Peyer's patch (tissue), 4 donors: ENCODE measurements at places on chromosomes 7 and 10. TPM values are rescaled to one million over a fixed set of nuclear protein-coding genes. Genes with fewer than 3 reads are reported as not detected.

Gene CREB5
- total RNA-seq = 14.9 TPM

Gene IL6
- total RNA-seq = not detected

DNA sequence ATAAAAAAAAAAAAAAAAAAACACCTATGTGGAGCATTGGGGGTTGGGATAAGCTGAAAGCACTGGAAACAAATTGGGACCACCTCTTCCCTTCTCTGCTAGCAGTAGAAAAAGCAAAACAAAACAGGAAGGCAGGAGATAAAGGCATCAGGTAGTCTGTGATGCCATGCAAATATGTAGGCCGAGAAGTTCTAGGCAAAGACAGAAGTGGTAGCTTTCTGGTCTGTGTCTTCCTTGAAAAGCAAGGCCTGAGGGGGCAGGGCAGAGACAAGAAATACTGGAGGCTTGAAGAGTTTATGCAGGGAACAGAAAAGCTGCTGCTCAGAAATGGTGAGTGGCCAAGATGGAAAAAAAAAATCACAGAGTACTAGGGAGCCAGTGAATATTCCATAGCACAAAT, 111.1 kb downstream of the ELMO1 start:
- H3K4me1 ChIP-seq = no peaks in the 10 kb centered on the region
- no peaks in the 10 kb centered on the region for H3K27me3 ChIP-seq
- H3K27ac ChIP-seq = no peak overlapping the region
- DNase-seq = no peak
- H3K36me3 ChIP-seq = no peaks in the 10 kb centered on the region
- no peak overlapping the region for H3K4me3 ChIP-seq

Gene PCLO
- 6.6 TPM for total RNA-seq

Gene COL26A1
- total RNA-seq = not detected

- no peaks in the 10 kb centered on the region for H3K27me3 ChIP-seq
- H3K27ac ChIP-seq = no peak overlapping the region
- no peak for DNase-seq
These were observed 103.8 kb downstream of the DNMBP start for GRCh38 chr10:99905971-99906370.

Gene NPFFR1
- not detected for total RNA-seq

DNA sequence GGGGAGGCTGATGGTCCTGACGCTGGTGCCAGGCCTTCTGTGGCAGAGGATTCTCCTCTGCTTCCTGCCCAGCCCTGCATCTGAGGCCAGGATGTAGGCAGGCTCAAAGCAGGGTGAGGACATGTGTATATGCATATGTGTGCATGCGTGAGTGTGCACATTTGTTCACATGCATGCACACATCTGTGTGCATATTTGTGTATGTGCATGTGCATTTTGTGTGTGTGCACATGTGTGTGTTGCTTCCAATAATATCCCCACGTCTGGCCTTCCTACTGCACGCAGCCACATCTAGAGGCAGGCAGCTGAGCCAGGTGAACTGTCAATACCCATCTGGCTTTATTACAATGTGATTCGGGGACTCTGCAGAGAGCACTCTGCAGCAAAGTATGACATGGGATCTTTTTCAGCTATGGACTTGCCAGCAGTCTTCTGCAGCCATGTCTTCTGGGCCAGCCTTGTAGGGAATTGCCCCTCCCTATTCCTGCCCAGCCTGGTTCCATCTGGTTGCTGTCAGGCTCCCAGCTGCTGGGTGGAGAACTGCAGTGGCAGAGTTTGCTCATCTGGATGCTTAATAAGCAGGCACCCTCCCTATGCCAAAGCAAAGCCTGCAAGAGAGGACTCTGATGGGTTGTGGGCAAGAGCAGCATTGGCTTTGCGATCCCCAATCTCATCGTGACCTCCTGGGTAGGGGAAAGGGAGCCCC, 140.7 kb downstream of the PFKFB3 start:
- no peaks in the 10 kb centered on the region for H3K36me3 ChIP-seq
- no peak overlapping the region for H3K4me3 ChIP-seq
- peaks cover 3% of the 10 kb centered on the region for H3K4me1 ChIP-seq
- no peaks in the 10 kb centered on the region for H3K27me3 ChIP-seq
- DNase-seq = no peak

- no peaks in the 10 kb centered on the region for H3K4me1 ChIP-seq
- no peaks in the 10 kb centered on the region for H3K27me3 ChIP-seq
- no peaks in the 10 kb centered on the region for H3K36me3 ChIP-seq
- H3K27ac ChIP-seq = no peak overlapping the region
These were observed 559.8 kb downstream of the ZWINT start for GRCh38 chr10:55801353-55801661.

DNA sequence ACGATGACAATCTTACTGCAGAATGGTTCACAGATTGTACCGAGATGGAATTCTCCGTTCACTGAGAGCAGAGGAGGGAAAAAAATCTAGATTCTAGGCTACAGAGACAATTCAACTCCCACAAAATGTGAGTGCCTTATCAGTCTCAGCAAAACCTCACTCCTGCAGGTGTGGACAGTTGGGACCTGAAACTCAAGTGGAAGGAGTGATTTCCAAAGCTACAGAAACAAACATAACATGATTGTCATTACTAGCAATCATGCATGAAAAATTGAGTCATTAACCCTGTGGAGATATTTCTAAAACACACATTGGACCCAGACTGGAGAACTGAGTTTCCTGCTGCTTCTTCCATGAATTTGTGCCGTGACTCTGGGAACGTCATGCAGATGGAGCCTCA, 70.3 kb downstream of the CALML3 start:
- no peak overlapping the region for H3K4me3 ChIP-seq
- no peak for DNase-seq
- H3K36me3 ChIP-seq = no peaks in the 10 kb centered on the region
- no peaks in the 10 kb centered on the region for H3K4me1 ChIP-seq
- no peak overlapping the region for H3K27ac ChIP-seq

Gene COBL
- total RNA-seq = 129 TPM

GRCh38 chr7:130673066-130673465, 4.5 kb upstream of the COPG2 start:
- no peak for DNase-seq
- no peaks in the 10 kb centered on the region for H3K4me1 ChIP-seq
- no peaks in the 10 kb centered on the region for H3K36me3 ChIP-seq
- no peak overlapping the region for H3K27ac ChIP-seq

GRCh38 chr10:61774031-61774430, 111.3 kb downstream of the CABCOCO1 start:
- no peaks in the 10 kb centered on the region for H3K27me3 ChIP-seq
- no peak overlapping the region for H3K27ac ChIP-seq
- no peak overlapping the region for H3K4me3 ChIP-seq
- no peaks in the 10 kb centered on the region for H3K4me1 ChIP-seq
- no peaks in the 10 kb centered on the region for H3K36me3 ChIP-seq

- no peaks in the 10 kb centered on the region for H3K36me3 ChIP-seq
- no peak overlapping the region for H3K27ac ChIP-seq
- H3K4me3 ChIP-seq = no peak overlapping the region
- no peaks in the 10 kb centered on the region for H3K27me3 ChIP-seq
These were observed 993.7 kb upstream of the AUTS2 start for GRCh38 chr7:68604541-68604940.

DNA sequence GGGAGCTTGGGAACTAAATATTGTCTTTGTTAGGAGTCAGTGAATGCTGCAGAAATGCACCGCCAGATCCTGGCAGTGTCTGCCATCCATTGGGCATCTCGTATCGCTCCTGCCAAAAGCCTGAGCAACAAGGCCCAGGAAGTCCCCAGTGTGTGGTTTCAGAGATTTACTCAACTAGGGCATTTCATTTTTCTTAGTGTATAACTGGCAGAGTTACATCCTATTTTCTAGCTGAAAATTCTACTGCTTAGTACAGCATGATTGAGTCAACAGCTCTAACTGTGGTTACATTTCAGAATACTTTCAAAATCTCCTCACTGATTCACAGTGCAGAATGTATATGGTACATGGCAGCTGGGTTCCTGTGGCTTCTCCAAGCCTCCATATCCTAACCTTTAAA, 95.8 kb upstream of the CREB5 start:
- no peak overlapping the region for H3K4me3 ChIP-seq
- DNase-seq = no peak
- H3K36me3 ChIP-seq = no peaks in the 10 kb centered on the region
- no peak overlapping the region for H3K27ac ChIP-seq
- no peaks in the 10 kb centered on the region for H3K4me1 ChIP-seq
- no peaks in the 10 kb centered on the region for H3K27me3 ChIP-seq

Gene FKBP6
- total RNA-seq = not detected

DNA sequence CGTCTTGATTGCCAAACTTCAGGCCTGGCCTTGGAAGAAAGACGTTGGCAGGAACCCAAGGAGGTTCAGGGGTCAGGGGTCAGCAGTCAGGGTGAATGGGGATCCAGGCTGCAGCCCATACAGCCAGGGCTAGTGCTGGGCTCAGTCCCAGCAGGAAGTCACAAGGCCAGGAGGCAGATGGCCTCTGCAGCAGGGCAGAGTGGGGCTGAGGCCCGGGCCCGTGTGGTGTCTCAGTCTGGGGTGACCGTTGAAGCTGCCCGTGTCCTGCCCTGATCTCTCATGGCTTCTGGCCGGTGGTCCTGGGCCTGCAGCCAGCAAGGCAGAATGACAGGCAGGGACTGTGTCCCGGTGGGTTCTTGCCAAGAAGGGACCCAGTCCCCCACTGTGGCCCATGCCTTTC, 26.6 kb upstream of the PURB start:
- no peaks in the 10 kb centered on the region for H3K4me1 ChIP-seq
- no peak for DNase-seq
- no peak overlapping the region for H3K4me3 ChIP-seq
- H3K27ac ChIP-seq = no peak overlapping the region

GRCh38 chr7:121027761-121028669, 39.5 kb downstream of the CPED1 start:
- no peaks in the 10 kb centered on the region for H3K36me3 ChIP-seq
- H3K27me3 ChIP-seq = no peaks in the 10 kb centered on the region
- H3K4me3 ChIP-seq = no peak overlapping the region
- DNase-seq = no peak
- peak overlapping the region; percentile 37 for H3K27ac ChIP-seq
- peaks cover 11% of the 10 kb centered on the region for H3K4me1 ChIP-seq

GRCh38 chr7:119748251-119748860, 524.6 kb upstream of the KCND2 start:
- no peak overlapping the region for H3K27ac ChIP-seq
- H3K4me1 ChIP-seq = no peaks in the 10 kb centered on the region
- H3K27me3 ChIP-seq = no peaks in the 10 kb centered on the region
- H3K4me3 ChIP-seq = no peak overlapping the region

- H3K4me3 ChIP-seq = no peak overlapping the region
- H3K4me1 ChIP-seq = no peaks in the 10 kb centered on the region
- DNase-seq = no peak
- H3K27ac ChIP-seq = no peak overlapping the region
These were observed 349.9 kb upstream of the NFE2L3 start for GRCh38 chr7:25802057-25802456.

DNA sequence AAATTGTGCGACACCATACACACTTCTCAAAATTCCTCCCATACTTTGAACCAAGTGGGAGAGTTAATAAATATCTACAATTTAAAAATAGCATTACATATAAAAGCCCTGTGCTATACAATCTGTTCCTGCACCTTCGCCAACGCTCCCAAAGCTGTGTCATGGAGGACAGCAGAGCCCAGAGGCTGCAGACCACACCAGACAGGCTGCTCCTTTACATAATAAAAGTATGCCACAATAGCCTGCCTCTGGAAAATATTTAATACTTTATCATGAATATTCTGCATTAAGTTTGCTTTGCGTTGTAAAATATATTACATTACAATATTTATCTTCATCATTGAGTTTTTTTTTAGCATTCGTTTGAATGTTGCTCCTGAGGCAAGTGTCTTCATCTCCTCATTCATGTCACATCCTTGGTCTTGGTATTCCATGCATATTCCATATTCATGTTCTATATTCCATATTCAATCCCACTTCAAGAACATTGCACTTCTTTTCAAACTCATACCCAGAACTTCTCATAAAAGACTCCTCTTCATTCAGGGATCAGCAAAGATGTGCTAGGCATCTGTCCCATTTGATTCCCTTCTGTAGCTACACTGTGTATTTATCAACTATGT, 663.9 kb downstream of the POM121L12 start:
- no peaks in the 10 kb centered on the region for H3K4me1 ChIP-seq
- DNase-seq = no peak
- no peak overlapping the region for H3K4me3 ChIP-seq
- no peak overlapping the region for H3K27ac ChIP-seq

GRCh38 chr10:118990326-118990725, 39.2 kb upstream of the NANOS1 start:
- no peak overlapping the region for H3K4me3 ChIP-seq
- no peaks in the 10 kb centered on the region for H3K36me3 ChIP-seq
- no peak overlapping the region for H3K27ac ChIP-seq
- DNase-seq = no peak
- H3K27me3 ChIP-seq = no peaks in the 10 kb centered on the region

Gene ZNF239
- 17.3 TPM for total RNA-seq

Gene TUBGCP2
- total RNA-seq = 40.1 TPM

Gene MBL2
- not detected for total RNA-seq

Gene TEX47
- total RNA-seq = not detected

DNA sequence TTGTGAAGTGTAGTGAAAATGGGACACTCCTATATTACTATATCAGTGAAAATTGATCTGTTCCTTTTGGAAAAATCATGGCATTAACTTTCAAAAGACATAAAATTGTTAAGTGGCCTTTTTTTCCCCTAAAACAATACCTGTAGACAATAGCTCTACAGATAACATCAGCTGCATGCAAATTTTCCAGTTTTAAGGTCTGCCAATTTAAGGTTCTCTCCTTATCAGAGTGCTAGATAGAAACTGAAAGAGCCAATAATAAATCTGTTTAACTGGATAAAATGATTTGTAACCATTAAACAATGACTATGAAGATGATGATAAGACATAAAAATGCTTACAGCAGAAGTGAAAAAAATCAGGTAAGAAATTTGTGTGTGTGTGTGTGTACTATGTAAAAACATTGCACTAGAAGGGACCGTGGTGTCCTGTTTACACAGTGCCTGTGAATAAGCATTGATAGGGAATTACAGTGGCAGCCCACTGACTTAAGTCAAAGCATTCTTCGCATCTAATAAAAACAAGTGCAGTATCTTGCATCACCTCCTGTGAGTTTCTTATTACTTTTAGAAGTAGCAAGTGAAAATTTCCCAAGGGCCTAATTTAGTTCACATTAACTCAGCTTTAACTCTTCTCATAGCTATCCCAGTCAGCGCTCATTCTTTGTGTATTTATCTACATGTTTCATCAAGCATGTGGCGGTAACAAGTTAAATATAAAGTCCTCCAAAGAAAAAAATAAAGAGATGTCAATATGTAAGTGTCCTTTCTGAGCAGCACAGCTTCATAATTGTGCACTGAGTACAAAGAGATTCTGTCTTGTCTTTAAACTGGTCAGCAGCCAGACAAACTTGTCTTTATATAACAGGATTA, 261.9 kb downstream of the ARL4A start:
- H3K4me3 ChIP-seq = no peak overlapping the region
- no peaks in the 10 kb centered on the region for H3K36me3 ChIP-seq
- H3K4me1 ChIP-seq = no peaks in the 10 kb centered on the region
- H3K27me3 ChIP-seq = no peaks in the 10 kb centered on the region
- DNase-seq = no peak
- H3K27ac ChIP-seq = no peak overlapping the region

DNA sequence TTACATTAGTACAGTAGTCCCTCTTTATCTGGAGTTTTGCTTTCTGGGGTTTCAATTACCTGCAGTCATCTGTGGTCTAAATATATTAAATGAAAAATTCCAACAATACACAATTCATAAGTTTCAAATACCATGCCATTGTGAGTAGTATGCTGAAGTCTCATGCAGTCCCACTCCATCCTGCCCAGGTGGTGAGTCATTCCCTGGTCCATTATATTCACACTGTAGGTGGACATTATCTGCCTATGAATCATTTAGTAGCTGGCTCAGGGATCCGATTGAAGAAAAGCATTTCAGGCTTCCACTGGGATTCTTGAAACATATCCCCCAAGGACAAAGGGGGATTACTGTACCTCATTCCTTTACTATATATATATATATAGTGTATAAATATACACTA, 298.2 kb upstream of the GALNT17 start:
- H3K4me1 ChIP-seq = no peaks in the 10 kb centered on the region
- no peaks in the 10 kb centered on the region for H3K36me3 ChIP-seq
- no peak overlapping the region for H3K27ac ChIP-seq
- DNase-seq = no peak
